ENCODE measurements at places on chromosomes 11 and 22.

DNA sequence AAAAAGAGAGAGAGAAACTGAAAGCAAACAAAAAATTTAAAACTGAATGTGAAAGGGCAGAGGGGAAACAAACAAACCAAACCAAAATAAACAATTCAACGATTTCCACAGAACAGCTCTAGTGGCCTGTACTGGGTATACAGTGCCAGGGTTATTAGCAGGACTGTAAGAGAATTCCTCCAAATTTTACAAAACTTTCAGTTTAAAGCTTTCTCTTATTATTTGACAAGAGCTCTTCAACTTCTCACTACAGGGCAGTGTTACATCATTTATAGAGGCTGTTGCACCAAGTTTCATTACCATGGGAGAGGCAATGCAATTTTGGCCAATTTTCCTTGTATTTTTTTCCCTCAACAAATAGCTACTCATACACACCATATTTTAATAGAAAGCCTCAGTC lies 44.3 kb upstream of the CLPB start:
- peak; percentile 50 for DNase-seq

- DNase-seq: peak; percentile 42
These were observed 41.9 kb downstream of the SVIP start for GRCh38 chr11:22787551-22788162.

DNA sequence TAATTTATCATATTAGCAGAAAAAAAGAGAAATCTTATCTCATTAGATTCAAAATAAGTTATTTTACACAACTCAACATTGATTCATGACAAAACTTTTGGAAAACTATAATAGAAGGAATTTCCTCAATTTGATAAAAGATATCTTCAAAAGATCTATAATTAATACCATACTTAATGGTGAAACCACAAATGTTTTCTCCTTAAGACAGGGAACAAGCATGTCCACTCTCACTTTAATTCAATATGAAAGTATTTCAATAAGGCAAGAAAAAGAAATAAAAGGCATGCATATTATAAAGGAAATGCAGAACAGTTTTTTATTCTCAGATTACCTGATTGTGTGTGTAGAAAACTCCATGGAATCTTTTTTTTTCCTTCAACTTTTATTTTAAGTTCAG lies 23.6 kb downstream of the MTNR1B start:
- no peak for DNase-seq

GRCh38 chr11:73981051-73981805 lies 1.4 kb downstream of the UCP2 start:
- DNase-seq: no peak

DNA sequence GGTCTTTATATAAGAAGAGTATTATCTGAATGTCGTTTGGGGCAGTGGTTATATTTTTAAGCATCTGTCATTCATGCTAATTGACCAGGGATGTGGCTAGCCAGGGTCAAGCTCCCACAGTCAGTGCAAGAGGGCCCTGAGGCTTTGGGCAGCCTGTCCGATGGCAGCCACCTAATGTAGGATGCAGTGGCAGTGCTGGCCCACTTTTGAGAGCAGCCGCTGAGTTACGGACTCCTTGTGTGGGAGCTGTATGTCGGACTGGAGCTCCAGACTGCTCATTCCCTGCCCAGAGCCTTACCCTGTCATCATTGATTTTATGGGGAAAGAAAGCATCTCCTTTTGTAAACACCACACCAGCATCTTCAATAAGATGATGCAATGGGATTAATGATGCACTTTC lies 99.5 kb downstream of the SYT9 start:
- no peak for DNase-seq

DNA sequence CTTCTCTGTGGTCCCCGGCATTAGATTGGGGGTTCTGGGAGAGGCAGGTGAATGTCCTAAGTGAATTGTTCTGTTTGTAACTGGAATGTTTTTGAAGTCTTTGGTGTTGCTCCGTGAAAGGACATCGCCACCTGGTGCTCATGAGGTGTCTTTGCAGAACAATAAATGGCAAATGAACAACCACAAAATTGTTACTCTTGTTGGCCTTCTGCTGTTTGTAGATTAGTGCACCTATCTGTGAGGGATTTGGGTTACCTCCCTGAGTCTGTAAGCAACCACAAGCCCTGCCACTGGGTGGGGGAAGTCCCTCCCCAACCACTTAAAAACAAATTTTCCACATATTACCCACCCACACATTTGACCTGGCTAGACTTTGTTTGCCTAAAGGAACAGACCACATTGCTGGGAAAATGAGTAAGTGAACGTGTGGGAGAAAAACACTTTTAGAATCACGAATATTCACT lies 4.7 kb downstream of the MPEG1 start:
- peak; percentile 78 for DNase-seq

Measured in suppressor macrophage (primary cell).